ENCODE measurements at places on chromosomes 11 and 22.
A peak's percentile ranks its signal among the peaks of the same experiment; 100 is the strongest.

GRCh38 chr22:19942157-19943081 is 801 bp upstream of the TXNRD2 start:
- peak; percentile 37 for DNase-seq

- DNase-seq, result no peak
These were observed 113.6 kb downstream of the MICAL3 start for GRCh38 chr22:17910561-17911311.

DNA sequence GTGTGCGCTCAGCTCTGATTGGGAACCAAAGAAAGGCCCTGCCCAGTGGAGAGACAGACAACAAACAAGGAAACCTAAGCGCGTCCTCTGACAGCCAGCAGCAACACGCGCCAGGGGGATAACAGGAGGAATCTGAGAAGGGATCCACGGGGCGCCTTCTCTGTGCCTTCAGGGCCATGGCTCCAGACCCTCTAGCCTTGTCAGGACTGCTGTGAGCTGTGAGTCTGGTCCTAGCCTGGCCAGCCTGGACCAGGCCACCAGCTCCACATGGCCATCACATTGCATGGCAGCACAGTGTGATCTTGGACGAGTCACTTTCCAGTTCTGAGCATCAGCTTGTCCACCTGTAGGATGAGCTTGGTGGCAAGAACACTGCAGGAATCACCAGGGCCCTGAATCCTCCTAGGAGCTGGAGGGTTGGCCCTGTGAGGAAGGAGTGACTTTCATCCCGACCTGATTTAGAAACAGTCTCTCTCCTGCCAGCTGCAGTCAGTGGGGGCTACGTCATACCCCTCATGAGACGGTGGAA is 11.8 kb upstream of the MGAT3 start:
- DNase-seq, result no peak

- no peak for DNase-seq
These were observed 35.0 kb downstream of the DNAJC24 start for GRCh38 chr11:31404614-31405013.

DNA sequence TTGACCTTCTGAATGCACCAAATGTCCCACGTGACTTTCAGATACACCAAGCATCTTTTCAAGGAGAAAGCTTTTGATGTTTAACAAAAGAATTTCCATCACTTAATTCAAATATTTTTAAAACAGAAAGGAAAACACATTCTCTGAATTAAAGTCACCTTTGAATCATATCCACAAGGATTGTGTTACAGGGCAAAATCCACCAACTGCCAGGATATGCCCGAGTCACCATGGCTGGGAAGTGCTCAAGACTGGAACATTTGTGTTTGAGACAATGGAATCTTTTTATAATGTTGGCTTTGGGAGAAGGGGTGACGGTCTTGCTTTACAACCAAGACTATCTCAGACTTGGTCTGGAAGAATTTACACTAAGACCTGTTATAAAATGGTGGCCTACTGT is 40.8 kb downstream of the BID start:
- no peak for DNase-seq

- no peak for DNase-seq
These were observed 197.1 kb upstream of the ARHGAP20 start for GRCh38 chr11:110909336-110909735.

DNA sequence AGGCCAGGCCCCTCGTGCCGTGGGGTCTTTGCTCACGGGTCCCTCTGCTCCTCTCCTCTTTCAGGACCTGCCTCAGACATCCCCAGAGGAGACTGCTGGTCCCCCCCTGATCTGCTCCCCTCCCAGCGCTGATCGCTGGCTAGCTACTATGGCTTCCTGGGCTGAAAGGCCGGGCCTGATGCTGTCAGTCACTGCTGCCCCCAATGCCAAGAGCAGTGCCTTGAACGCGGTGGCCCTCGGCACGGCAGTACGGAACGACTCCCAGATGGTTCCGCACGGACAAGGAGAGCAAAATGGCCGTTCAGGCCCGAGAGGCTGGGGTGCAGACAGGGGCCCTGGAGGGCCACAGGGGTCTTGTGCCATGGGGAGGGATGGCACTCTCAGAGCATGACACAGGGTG is 21.5 kb downstream of the SULT4A1 start:
- DNase-seq, result no peak

GRCh38 chr11:44008088-44008501 is 39.7 kb upstream of the ACCSL start:
- DNase-seq, result no peak

GRCh38 chr11:72433455-72434036 is 785 bp downstream of the CLPB start:
- DNase-seq, result no peak

DNA sequence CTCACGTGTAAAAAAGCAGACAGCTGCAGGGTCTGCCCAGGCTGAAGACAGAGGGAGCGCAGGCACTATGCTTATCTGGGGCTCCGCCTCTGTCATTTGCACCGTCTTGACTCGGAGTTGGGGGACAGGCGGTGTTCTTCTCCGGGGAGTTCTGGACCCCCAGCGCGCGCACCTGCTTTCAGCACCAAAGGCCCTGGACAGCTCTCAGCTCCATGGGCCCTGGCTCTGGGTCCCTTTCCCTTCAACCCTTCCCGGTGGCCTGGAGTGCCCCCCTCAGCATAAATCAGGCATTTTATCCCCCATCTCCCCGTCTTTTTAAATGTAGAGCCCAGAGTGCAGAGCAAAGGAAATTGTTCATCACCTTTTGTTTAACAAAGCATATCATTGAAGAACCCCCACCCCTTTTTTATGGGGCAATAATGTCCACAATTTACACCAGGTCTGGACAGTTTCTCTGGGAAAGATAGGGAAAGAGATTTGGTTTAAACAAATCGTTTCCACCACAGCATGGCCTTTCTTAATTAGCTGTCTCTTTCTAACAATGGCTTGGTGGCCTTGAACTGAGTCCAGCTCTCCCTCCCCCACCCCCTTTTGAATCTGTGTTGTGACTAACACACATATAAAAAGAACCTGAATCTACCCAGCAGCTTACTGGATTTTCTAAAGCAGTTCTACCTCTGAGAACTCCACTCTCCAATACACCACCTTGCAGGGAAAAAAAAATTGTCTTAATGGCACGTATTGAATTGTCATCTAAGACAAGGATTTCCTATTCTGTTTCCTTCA is 1.7 kb downstream of the SEZ6L start:
- DNase-seq, result peak; percentile 9

Data from stimulated activated naive CD8-positive, alpha-beta T cell treated with anti-CD3 and anti-CD28 coated beads, Interleukin-15, Interleukin-2, amounts not matched to agents 100 U/mL and 50 U/mL, for 24 hours (primary cell).